ENCODE measurements at places on chromosomes 5 and 9. TPM values are rescaled to one million over a fixed set of nuclear protein-coding genes. Genes with fewer than 3 reads are reported as not detected.

GRCh38 chr9:124960409-124960752 is 19.5 kb upstream of the GOLGA1 start:
- DNase-seq: no peak

PAEP gene
- total RNA-seq: not detected

MARCOL gene
- total RNA-seq: not detected

GRCh38 chr9:107193251-107193650 is 89.8 kb upstream of the RAD23B start:
- no peak for DNase-seq

DNA sequence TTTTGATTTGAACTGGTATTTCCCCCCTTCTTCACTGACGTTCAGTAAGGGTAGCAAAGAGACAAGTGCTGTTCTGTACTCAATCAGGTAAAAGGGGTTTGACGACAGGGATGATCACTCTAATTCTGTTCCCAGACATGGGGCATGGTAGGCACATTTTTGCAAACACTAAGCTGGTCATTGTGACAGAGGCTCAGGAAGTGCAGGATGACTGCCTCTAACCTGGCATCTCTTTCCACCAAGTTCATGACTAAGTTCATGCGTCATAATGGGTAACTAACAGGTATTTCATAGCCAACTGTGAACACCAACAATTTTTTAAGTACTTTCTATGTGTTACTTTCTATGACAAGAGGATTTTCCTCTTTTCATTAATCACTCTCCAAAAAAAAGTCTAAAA is 166.5 kb downstream of the MAPKAP1 start:
- DNase-seq: no peak

NCS1 gene
- 47.6 TPM for total RNA-seq

- DNase-seq: no peak
Measured at GRCh38 chr9:129105857-129106694, 4.5 kb downstream of the CRAT start.

- no peak for DNase-seq
Measured at GRCh38 chr5:3026099-3026498, 274.6 kb upstream of the IRX2 start.

GOLGA1 gene
- 9.6 TPM for total RNA-seq

DNA sequence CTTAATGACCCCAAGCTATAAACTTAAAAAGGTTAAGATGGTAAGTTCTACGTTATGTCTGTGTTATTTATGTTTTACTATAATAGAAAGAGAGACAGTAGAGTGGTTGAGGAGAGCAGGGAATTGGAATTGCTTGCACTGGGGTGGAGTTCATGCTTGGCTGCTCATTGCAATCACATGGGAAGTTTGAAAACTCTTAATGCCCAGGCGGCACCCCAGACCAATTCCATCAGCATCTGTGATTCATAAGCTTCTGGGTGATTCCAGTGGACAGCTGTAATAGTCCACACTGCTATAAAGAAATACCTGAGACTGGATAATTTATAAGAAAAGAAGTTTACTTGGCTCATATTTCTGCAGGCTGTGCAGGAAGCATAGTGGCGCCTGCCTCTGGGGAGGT is 323.9 kb upstream of the MSX2 start:
- DNase-seq: no peak

ADAM19 gene
- 21.4 TPM for total RNA-seq

DNA sequence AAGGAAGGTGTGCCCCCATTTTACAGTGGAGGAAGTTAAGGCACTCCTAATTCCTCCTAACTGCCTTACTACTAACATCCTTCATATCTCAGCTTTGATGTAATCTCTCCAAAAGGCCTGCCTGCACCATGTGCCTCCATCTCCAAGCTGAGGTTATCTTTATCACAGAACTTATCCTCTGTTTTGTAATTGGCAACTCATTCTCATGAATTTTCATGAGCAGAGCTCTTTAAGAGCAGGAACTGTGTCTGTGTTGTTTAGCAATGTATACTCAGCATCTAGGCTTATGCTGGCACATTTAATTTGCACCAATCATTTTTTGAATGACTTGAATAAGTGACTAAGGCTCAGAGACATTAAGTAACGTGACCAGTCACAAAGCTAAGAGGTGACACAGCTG is 147.9 kb upstream of the VLDLR start:
- no peak for DNase-seq

STC2 gene
- 53.1 TPM for total RNA-seq

- no peak for DNase-seq
Measured at GRCh38 chr5:5671823-5672222, 249.3 kb downstream of the ICE1 start.

Data from H1 (cell line).